Astrocyte (in vitro differentiated cells and primary cell): ENCODE measurements at places on chromosomes 6 and 20.

DNA sequence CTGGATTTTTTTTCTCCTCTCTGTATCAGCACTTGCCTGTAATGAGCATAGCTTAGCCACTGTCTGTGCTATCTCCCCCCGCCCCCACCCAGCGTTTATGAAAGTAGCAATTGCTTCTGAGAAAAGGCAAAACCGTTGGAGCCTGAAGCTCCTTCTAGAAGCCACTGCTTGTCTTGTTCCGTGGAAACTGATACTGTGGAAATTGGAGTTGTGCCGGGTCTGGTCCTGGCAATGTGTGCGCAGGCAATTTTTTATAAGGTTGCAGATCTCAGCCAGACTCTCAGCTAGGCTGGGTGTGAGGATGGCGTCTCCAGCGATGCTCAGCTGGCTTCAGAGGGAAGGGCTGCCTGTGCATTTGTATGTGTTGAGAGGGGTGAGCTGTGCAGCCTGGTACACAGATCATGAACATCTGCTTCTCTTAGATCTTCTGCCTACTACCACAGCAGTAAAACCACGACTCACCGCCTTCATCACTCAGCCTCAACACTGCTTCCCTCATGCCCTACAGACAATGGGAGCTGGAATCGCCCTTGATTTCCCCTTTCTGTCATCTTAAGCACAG is 72.4 kb upstream of the GTSF1L start:
- H3K4me3 ChIP-seq: no peak overlapping the region
- no peaks in the 10 kb centered on the region for H3K36me3 ChIP-seq
- H3K27ac ChIP-seq: no peak overlapping the region
- DNase-seq: no peak
- H3K4me1 ChIP-seq: no peaks in the 10 kb centered on the region

DNA sequence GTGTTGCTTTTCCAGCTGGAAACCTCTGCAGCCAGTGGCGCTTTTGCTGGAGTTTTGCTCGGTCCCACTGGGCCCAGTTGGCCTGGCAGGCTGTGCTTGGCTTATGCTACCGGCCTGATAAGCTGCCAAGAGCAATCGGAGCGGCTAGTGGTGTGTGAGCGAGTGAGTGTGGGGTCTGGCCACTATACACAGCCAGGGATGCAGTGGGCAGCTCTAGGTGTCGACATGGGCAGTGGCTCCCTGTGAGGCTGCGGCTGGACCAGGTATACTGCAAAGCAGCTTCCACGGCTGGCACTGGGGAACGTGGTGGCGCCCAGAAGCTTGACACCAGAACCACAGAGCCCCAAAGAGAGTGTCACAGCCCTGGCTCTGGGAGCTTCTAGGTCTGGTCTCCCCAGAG is 996.5 kb downstream of the GRIK2 start:
- DNase-seq: no peak
- H3K27me3 ChIP-seq: no peaks in the 10 kb centered on the region
- H3K27ac ChIP-seq: no peak overlapping the region
- no peaks in the 10 kb centered on the region for H3K36me3 ChIP-seq
- no peaks in the 10 kb centered on the region for H3K4me1 ChIP-seq

- H3K36me3 ChIP-seq: no peaks in the 10 kb centered on the region
- H3K27me3 ChIP-seq: no peaks in the 10 kb centered on the region
- DNase-seq: no peak
Measured at GRCh38 chr20:7085467-7085866, 318.0 kb downstream of the BMP2 start.

DNA sequence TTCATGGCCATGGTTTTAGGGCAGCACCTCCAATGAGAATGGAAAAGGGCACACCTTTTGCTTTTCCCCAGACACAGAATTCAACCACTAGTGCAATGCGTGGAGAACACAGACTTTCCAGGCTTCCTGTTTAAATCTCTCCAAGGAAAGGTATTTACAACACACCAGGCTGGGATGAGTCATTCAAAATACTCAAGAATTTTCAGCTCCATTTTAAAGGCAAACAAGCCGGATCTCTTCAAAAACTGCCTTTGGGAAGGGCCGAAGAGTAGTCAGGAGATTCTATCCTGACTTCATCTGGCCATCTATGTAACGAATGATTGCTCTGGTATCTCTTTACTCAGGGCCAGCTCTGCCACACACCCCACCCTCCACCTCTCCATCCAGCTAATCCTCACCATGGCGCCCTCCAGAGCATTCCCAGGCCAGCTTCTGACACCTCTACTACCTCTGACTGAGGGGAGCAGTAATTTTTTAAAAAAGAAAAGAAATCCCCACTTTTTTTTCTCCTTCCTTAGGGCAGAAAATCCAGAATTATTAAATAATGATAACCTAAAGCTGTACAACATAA is 254.6 kb downstream of the LY86 start:
- H3K27me3 ChIP-seq: peaks cover 12% of the 10 kb centered on the region
- H3K36me3 ChIP-seq: no peaks in the 10 kb centered on the region
- H3K4me3 ChIP-seq: no peak overlapping the region
- peaks cover 6% of the 10 kb centered on the region for H3K4me1 ChIP-seq
